ENCODE measurements at places on chromosomes 6 and 20.

DNA sequence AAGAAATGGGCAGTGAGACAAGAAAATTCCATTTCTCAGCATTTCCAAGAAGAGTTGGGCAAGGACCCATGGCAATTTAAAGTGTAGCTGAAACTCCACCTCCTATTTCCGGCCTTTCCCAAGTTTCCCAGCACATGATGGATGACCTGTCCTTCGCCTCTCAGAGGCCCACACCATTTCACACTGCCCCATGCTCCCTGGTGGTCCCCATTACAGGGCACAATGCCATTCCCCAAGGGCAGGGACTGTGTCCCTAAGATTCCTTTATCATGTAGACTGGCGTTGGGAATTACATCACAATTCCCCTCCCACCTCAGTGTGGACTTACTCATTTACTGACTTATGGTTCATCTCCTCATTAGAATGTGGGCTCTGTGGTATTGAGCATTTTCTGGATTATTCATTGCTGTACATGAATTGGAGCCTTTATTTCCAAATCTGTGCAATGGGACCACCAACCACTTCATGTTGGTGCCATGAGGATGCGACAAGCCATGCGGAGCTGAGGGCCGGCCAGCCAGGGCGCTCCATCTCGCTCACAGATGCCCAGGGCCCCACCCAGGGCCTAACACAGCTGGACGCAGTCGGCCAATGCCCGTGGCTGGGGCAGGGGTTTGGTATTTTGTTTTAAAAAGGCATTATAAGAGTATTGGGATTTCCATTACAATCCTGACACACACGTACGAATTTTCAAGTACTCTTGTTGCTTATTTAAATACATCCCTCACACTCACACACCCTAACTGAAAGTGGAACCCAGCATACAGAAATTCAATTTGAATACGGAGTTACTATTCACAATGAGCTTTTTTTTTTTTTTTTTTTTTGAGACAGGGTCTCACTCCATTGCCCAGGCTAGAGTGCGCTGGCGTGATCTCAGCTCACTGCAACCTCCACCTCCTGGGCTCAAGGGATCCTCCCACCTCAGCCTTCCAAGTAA is 5.4 kb downstream of the ACSS1 start:
- DNase-seq = no peak

DNA sequence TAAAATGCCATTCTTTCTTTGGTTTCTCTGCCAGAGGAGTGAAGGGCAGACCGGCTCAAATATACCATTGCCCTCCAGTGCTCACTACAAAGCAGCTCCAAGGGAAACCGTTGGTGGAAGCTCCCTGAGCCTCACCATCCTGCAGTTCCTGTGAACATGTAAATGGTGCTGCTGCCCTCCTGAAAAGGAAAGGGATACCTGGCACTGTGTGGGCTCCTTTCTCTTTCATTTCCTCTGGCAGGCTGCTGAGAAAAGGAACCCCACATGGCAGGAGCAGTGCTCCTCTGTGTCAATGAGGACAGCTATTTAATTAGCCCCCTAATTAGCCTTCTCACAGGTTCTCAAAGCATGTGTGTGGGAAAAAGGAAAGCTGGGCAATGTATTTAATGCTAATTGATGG is 142.5 kb downstream of the KLHL32 start:
- DNase-seq = no peak

GRCh38 chr6:88220493-88220892 is 54.3 kb upstream of the CNR1 start:
- DNase-seq = no peak

DNA sequence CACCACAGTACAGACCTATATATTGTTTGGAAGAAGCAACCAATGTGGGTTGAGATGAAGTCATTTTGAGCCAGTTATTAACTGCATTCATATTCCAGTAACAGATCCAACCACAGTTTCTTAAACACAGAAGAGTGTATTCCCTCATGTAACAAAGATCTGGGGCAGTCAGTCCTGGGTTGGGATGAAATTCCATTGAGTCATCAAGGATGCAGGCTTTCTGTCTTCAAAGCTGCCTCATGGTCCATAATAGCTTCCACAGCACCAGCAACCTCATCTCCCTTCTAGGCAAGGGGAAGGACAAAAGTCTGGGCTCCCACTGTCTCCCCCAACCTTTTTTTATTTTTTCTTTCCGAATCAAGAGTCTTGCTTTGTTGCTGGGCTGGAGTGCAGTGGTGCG is 2.9 kb upstream of the SOD2 start:
- no peak for DNase-seq

- no peak for DNase-seq
These were observed 39.1 kb upstream of the BLCAP start for GRCh38 chr20:37566590-37567330.

GRCh38 chr6:77839292-77839691 is 186.5 kb downstream of the MEI4 start:
- no peak for DNase-seq

GRCh38 chr20:31746068-31746878 is 7.2 kb downstream of the TPX2 start:
- no peak for DNase-seq

DNA sequence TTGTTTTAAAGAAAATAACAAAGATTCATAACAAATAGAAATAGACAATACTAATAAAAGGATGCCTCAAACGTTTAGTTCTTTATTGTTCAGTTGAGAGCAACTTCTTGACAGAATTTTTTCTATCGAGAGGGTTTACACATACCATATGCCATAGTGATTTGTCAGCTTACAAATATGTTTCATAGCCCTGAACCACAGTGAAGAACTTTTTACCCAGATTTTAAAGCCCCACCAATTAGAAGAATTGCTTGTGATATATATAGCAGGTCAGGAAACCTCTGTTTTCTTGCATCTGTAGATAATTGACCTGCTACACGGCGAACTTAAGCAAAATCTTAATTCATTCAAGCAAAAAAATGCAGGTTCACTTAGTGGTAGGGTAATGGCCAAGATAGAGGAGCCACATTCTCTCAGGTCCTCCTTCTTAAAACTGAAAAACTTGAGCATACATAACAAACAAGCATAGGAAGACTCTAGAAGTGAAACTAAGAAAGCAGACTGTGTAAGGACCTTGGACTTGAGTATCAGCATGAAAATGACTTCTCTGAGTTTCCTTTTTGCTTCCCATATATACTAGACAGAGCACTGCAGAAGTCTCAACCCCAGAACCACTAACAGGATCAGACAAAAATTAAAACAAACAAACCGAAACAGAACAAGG is 39.5 kb downstream of the CRISP1 start:
- no peak for DNase-seq

- no peak for DNase-seq
These were observed 4.7 kb downstream of the CD40 start for GRCh38 chr20:46122516-46123481.

DNA sequence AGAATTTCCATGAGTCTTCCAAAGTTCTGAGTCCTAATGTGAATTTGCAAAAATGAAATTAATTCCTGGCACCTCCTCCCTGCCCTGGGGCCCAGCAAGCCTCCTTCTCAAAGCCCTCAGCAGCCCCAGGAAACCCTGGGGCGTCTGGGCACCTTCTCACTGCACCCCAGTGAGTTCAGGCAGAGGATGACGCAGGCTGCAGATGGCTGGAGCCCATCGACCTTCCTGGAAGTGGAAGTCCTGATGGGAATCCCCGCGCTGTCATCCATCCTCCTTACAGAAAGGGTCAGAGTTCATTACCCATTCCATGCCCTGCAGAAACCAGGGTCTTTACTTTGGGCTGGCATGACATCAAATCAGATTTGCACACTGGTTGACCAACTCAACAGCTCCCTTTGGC is 31.6 kb downstream of the DLL1 start:
- no peak for DNase-seq

GRCh38 chr6:24543683-24544082 is 48.9 kb downstream of the ALDH5A1 start:
- no peak for DNase-seq

GRCh38 chr6:128515550-128516513 is 4.6 kb downstream of the PTPRK start:
- no peak for DNase-seq

- DNase-seq = no peak
These were observed 18.0 kb upstream of the BCAS1 start for GRCh38 chr20:54088430-54088829.

DNA sequence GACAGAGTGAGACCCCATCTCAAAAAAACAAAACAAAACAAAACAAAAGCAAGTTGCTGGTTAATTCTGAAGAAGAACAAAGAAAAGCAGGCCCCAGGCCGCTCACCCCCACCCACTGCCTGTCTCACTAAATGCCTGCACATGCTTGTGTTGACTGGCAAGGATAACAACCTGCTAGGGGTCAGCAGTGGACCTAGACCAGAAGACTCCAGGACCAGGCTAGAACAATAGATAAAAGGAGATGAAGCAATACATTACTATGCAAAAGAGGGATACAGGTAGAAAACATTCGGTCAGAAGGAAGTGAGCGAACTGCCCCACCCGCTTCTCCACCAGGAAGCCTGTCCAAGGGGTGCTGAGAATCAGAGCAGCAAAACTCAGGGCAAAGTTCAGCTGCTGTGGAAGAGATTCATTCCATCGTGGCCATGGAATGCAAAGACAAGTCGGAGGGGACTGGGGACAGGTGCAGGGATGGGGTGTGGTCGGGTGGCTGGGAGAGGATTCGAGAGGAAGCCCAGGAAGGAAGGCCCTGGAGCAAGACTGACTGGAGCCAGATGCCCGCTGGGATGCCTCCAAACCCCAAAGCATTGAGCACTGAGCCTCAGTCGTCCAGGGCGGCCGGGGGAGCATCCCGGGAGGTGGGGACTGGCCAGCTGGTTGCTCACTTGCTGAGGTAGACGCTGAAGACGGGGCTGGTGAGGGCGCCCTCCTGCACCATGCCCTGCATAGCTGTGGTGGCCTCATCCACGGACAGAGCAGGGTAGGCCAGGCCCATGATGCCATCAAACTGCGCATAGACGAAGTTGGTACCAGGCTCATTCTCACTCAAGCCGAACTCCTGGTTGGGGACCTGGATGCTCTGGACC is 5.3 kb downstream of the PGC start:
- DNase-seq = no peak

- peak; percentile 75 for DNase-seq
These were observed 2.3 kb downstream of the ARID1B start for GRCh38 chr6:156779206-156780094.

DNA sequence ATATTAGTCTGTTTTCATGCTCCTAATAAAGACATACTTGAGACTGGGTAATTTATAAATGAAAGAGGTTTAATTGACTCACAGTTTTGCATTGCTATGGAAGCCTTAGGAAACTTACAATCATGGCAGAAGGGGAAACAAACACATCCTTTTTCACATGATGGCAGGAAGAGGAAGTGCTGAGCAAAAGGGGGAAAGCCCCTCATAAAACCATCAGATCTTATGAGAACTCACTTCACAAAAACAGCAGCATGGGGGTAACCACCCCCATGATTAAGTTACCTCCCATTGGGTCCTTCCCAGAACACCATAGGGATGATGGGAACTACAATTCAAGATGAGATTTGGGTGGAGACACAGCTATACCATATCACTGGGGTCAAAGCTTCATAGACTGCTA is 254.2 kb downstream of the ERMARD start:
- no peak for DNase-seq

- DNase-seq = no peak
These were observed 91.0 kb downstream of the BCKDHB start for GRCh38 chr6:80197474-80197873.

- DNase-seq = no peak
These were observed 169.1 kb downstream of the ERMARD start for GRCh38 chr6:169920359-169921020.

DNA sequence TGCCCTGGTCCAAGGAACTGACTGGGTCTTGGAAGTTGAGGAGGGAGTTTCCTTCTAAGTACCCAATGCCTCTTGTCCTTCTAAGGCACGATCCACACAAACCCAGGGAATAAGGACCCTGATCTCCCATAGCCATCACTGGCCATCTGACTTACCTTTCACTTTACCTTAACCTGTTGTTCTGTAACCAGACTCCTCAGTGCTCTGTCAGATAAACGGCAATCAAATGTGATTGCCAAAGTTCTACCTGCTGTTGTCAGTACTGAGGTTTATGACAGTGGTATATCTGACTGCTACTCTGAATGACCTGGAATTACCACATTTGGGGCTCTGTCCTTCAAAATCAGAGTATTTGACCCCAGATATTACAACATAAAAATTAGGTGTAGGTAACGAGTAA is 49.8 kb downstream of the HMGN3 start:
- no peak for DNase-seq

Measured in stimulated activated CD4-positive, alpha-beta T cell treated with anti-CD3 and anti-CD28 coated beads, Interleukin-15, amount 100 ng/mL, for 24 hours (primary cell).